Astrocyte (in vitro differentiated cells and primary cell): ENCODE measurements at places on chromosomes 1 and 21. TPM values are rescaled to one million over a fixed set of nuclear protein-coding genes. Genes with fewer than 3 reads are reported as not detected.

Gene RAB3B
- total RNA-seq = 40.0 and 49.2 TPM in 2 replicates

Gene ILDR2
- 7.8 and 9.3 TPM in 2 replicates for total RNA-seq

- H3K27ac ChIP-seq = peak overlapping the region; percentile 77
- H3K4me3 ChIP-seq = no peak overlapping the region
- no peaks in the 10 kb centered on the region for H3K36me3 ChIP-seq
- H3K27me3 ChIP-seq = no peaks in the 10 kb centered on the region
- H3K4me1 ChIP-seq = peaks cover 16% of the 10 kb centered on the region
- peak; percentile 98 for DNase-seq
Measured at GRCh38 chr1:214990619-214991018, 91.9 kb upstream of the KCNK2 start.

DNA sequence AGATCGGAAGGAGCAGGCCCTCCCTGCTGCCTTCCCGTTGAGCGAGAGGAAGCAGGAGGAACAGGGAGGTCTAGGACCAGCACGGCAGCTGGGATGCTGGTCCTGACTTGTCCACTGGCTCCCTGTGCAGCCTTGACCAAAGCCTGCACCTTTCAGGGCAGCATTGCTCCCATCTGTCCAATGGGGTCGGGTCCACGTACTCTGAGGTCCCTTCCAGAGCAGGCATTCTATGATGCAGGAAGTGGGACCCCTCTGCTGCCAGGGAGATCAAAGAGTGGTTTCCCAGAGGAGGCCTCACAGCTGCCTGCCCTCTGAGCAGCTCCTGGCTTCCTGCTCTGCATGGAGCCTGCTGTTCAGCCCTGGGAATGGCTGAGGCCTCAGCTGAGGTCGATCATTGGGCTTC lies 21.7 kb upstream of the ZNF362 start:
- no peak overlapping the region for H3K27ac ChIP-seq
- H3K27me3 ChIP-seq = peaks cover 5% of the 10 kb centered on the region
- no peak overlapping the region for H3K4me3 ChIP-seq
- no peak for DNase-seq
- no peaks in the 10 kb centered on the region for H3K4me1 ChIP-seq

DNA sequence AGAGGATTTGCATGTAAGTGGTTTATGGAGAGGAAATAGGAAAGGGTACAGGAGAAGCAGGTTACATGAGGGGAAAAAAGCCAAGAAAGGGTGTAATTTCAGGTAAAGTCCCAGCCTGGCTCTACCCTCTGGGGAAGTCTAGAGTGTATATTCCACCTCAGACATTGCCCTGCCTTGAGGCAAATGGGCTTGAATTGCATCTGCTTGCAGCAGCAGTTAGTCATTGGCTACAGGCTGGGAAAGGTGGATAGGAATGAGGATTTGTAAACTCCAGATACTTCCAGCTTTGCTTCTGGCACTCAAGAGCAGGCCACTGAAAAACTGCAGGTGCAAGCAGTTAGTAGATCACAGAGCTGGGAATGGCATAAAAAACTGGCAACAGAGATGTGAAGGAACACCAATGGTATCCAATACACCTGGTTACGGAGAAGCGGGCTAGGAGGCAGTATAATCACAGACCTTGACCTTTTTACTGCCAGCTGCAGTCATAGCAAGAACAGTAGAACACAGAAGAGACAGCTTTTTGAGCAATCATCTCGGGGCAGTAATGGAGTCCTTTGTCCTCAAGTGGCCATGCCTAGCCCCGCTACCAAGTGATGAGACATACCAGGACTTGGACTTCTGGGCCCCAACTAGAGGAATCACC lies 226.9 kb upstream of the NRIP1 start:
- H3K27me3 ChIP-seq = no peaks in the 10 kb centered on the region
- H3K4me3 ChIP-seq = no peak overlapping the region
- H3K36me3 ChIP-seq = no peaks in the 10 kb centered on the region

Gene IL23R
- not detected in 2 replicates for total RNA-seq

Gene CELA3A
- total RNA-seq = not detected in 2 replicates

Gene MTOR
- total RNA-seq = 43.6 and 45.5 TPM in 2 replicates

DNA sequence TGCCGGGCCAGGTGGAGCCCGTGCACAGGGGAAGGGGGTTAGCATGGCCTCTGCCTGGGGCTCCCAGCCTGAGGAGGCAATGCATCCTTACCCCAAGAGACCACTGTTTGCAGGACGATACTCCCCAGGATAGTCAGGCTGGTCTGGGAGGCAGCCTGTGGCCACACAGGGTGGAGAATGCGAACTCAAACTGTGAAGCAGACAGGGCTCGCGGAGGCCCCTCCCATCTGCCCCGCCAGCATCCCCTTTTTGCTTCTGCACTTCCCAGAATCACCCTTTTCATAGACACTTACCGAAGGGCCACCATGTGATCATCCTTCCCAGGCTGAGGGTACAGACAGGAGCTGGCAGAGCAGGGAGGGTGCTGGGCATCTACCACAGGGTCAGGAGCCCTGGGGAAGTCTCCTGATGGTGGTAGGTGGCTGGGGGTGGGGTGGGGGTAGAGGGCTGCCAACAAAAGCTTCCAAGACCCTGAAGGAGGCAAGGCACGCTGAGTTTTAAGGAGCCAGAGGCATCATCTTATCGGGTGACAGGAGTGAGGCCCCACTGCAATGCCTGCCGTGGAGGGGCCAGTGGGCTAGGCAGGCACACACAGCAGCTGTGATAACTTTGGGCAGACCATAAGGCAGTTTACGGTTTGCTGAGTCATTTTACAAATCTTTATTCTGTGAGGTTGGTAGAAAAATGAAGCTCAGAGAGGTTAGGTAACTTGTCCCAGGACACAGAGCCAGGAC lies 31.3 kb upstream of the BTG2 start:
- H3K27me3 ChIP-seq = no peaks in the 10 kb centered on the region
- H3K36me3 ChIP-seq = no peaks in the 10 kb centered on the region
- no peak overlapping the region for H3K4me3 ChIP-seq
- DNase-seq = no peak
- H3K4me1 ChIP-seq = peaks cover 26% of the 10 kb centered on the region
- no peak overlapping the region for H3K27ac ChIP-seq

Gene RSPO1
- not detected in 2 replicates for total RNA-seq
